ENCODE measurements at places on chromosomes 3 and 15.
A peak's percentile ranks its signal among the peaks of the same experiment; 100 is the strongest.

GRCh38 chr15:28942046-28942445 is 56.3 kb downstream of the APBA2 start:
- H3K4me1 ChIP-seq: peaks cover 5% of the 10 kb centered on the region
- H3K27ac ChIP-seq: no peak overlapping the region
- no peak for DNase-seq
- H3K36me3 ChIP-seq: peaks cover 12% of the 10 kb centered on the region
- H3K4me3 ChIP-seq: no peak overlapping the region

GRCh38 chr3:165640970-165641369 is 196.3 kb downstream of the BCHE start:
- H3K4me3 ChIP-seq: no peak overlapping the region
- DNase-seq: no peak
- H3K4me1 ChIP-seq: no peaks in the 10 kb centered on the region
- H3K36me3 ChIP-seq: no peaks in the 10 kb centered on the region
- H3K27ac ChIP-seq: no peak overlapping the region

- no peaks in the 10 kb centered on the region for H3K27me3 ChIP-seq
- no peaks in the 10 kb centered on the region for H3K36me3 ChIP-seq
- DNase-seq: peak; percentile 49
- no peak overlapping the region for H3K27ac ChIP-seq
- no peak overlapping the region for H3K4me3 ChIP-seq
Observed at GRCh38 chr3:54853573-54854404, 74.1 kb downstream of the LRTM1 start.

DNA sequence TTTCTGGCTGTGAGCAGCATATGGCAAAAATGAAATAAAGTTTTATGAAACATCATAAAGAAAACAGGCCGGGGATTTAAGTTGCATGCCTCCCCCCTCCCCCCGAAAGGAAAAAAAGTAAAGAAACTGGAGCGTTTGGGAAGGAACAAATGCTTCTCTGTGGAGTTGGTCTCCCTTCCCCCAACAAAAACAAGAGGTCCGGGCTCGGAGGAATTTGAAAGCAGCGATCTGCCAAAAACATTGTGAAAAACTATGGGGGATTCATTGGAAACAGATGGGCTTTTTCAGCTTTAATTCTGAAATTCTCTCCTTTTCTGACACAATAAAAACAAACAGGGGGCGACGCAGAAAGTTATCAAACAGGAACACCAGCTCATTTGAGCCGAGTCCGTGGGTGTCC is 17.0 kb downstream of the RGMA start:
- no peak for DNase-seq
- peaks cover 77% of the 10 kb centered on the region for H3K27me3 ChIP-seq
- H3K4me1 ChIP-seq: no peaks in the 10 kb centered on the region
- no peak overlapping the region for H3K27ac ChIP-seq

GRCh38 chr15:89171136-89172072 is 50.0 kb downstream of the RLBP1 start:
- no peak overlapping the region for H3K4me3 ChIP-seq
- peak; percentile 71 for DNase-seq

DNA sequence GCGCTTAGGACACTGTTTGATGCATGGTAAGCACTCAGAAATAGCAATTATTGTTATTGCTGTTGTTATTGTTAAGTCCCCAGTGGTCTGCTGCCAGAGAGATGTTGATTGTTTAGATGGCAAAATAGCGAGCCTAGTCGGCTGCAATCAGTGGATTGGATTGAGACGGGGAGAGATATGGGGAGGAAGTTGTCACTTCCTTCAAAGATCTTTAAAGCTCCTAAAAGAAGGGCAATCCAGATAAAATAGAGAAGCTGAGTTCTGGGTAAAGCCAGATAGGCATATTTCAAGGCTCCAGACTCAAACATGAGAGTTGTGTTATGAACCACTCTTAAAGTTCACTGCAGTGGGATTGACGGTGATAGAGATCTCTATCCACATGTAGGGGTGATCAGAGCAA is 64.5 kb downstream of the RYR3 start:
- no peaks in the 10 kb centered on the region for H3K4me1 ChIP-seq
- H3K27ac ChIP-seq: no peak overlapping the region
- no peaks in the 10 kb centered on the region for H3K36me3 ChIP-seq
- no peak for DNase-seq

DNA sequence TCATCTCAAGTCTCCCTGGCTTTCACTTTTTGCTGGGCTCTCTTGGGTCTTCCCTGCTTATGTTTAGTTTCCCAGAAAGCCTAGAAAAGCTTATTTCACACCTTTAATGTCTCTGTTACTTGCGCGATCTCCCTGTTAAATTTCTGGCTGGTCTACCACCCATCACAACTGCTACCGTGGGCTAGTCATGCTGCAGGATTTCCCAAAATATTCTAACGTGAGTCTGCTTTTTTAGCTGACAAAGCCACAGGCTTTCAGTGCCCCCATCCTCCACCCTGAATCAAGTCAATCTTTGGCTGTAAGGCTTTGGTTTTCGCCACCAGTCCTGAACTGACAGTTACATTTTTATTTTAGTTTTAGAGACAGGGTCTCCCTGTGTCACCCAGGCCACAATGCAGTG is 74.1 kb downstream of the SUMF1 start:
- no peak overlapping the region for H3K4me3 ChIP-seq
- no peaks in the 10 kb centered on the region for H3K4me1 ChIP-seq
- DNase-seq: no peak

- H3K27me3 ChIP-seq: no peaks in the 10 kb centered on the region
- H3K36me3 ChIP-seq: no peaks in the 10 kb centered on the region
- no peaks in the 10 kb centered on the region for H3K4me1 ChIP-seq
- DNase-seq: no peak
- H3K4me3 ChIP-seq: no peak overlapping the region
Observed at GRCh38 chr3:154981664-154982063, 98.5 kb upstream of the MME start.

GRCh38 chr3:61803983-61804382 is 242.6 kb downstream of the PTPRG start:
- no peak overlapping the region for H3K4me3 ChIP-seq
- DNase-seq: no peak
- no peaks in the 10 kb centered on the region for H3K36me3 ChIP-seq
- no peak overlapping the region for H3K27ac ChIP-seq
- H3K27me3 ChIP-seq: no peaks in the 10 kb centered on the region

GRCh38 chr3:111761309-111761795 is 97.7 kb upstream of the PHLDB2 start:
- H3K4me3 ChIP-seq: no peak overlapping the region
- no peak overlapping the region for H3K27ac ChIP-seq
- DNase-seq: no peak
- no peaks in the 10 kb centered on the region for H3K27me3 ChIP-seq

Data from K562 (cell line).